ENCODE measurements at places on chromosomes 3 and 15. TPM values are rescaled to one million over a fixed set of nuclear protein-coding genes. Genes with fewer than 3 reads are reported as not detected.

CD86 gene
- 6.1 TPM for total RNA-seq

VPS39 gene
- 57.3 TPM for total RNA-seq

FAM3D gene
- 6.5 TPM for total RNA-seq

SNTN gene
- total RNA-seq: not detected

LYSMD2 gene
- total RNA-seq: 11.1 TPM

DNA sequence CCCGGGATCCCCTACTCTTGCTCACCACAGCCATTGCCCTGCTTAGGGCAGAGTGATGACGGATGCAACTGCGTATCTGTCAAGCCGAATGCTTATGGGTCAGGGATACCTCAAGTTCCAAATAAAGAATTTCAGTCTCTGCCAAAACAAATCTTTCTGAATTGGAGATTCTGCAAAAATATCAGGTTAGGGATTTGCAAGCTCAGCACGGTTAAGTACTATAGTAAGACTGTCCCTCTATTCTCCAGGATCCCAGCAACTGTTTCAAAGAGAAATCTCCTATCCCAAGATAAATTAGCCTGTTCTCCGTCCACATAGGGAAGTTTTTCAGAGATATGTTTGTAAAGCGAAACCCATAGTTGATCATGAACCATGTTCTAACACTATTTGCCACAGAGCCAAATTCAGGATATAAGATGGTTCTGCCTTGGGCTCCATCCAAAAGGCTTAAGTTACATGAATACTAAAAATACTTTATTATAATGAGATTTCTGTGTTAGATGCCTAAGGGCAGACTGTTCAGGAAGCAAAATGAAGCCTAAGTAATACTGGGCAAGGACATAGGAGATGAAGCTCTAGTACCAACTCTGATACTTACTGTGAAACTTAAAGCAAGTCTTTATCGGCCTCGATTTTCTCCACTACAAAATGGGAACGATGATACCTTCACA is 100.1 kb upstream of the LPP start:
- no peak for DNase-seq

DNA sequence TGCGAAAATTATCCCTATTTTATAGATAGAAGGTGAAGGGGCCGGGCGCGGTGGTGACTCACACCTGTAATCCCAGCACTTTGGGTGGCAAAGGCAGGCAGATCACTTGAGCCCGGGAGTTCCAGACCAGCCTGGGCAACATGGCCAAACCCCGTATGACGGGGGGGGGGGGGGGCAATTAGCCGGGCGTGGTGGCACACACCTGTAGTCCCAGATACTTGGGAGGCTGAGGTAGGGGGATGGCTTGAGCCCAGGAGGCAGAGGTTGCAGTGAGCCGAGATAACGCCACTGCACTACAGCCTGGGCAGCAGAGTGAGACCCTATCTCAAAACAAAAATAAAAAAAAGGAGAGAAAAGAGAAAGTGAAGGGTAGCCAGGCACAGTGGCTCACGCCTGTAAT is 1.4 kb downstream of the AAGAB start:
- no peak for DNase-seq

DNA sequence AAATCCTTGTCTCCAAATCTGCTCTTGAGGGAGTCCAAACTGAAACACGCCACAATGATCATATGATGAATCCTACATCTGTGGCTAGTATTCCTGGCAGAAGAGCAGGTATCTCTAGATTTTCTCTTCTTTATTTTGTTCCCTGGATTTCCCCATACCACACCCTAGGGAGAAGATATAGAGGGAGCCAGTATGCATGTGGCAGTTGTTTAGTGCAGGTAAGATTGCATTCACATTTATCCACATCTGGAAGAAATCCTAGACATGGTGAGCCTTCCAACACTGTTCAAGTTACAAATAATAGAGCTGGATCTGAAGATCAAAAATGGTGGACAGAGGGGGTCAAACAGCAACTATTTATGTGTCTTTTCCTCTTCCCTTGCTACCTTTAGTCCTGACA is 316.7 kb downstream of the ZNF385D start:
- DNase-seq: no peak

- DNase-seq: no peak
Measured at GRCh38 chr3:170012683-170013400, 25.0 kb upstream of the GPR160 start.

DNA sequence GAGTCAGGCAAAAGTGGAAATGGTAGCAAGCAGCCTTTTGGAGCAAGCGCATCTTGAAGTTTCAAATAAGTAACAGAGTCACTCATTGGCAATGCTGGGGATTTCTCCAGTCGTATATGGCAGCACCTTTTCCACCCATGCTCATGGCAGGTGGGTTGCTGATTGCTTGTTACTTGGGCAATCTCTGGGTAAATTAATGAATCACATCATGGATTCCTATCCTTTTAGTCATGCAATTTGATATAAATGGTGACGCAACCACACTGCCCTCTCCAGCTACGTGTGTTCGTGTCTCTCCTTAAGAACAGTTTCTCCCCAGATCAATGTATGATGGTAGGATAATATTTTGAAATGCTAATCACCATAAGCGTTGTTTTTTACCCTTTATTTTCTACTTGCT is 339.9 kb upstream of the KCNH8 start:
- DNase-seq: no peak
